Breast epithelium (tissue), 4 donors: ENCODE measurements at places on chromosomes 1 and 21. TPM values are rescaled to one million over a fixed set of nuclear protein-coding genes. Genes with fewer than 3 reads are reported as not detected.

DNA sequence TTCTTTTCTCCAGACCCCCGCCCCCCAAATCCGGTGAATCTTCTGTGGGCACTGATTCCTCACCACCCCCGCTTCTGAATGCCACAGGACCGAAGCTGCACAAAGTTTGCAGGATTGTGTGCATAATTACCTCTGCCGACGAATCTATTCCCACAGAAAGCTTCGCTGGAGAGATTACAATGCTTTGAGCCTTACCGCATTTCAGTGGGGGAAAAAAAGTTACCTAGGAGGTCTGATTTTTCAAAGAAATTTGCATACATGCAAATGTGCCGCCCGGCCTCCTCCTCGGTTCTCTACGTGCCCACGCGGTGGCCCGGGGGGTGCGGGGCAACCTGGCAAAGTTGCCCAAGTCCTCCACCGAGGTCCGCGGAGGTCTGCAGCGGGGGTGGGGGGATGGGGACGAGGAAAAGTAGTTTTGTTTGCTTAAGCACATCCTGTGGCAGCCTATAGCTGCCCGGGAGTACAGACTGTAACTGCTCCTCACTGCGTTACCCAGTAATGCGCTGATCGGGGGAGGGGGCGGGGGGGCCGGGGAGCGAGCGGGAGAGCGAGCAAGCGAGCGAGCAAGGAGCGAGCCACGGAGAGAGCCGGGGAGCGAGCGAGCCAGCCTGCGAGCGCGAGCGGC lies 563 bp upstream of the NFIA start:
- DNase-seq = no peak
- H3K36me3 ChIP-seq = no peaks in the 10 kb centered on the region
- H3K27me3 ChIP-seq = no peaks in the 10 kb centered on the region
- H3K4me3 ChIP-seq = peak overlapping the region; percentile 94
- peaks cover 10% of the 10 kb centered on the region for H3K4me1 ChIP-seq

DNA sequence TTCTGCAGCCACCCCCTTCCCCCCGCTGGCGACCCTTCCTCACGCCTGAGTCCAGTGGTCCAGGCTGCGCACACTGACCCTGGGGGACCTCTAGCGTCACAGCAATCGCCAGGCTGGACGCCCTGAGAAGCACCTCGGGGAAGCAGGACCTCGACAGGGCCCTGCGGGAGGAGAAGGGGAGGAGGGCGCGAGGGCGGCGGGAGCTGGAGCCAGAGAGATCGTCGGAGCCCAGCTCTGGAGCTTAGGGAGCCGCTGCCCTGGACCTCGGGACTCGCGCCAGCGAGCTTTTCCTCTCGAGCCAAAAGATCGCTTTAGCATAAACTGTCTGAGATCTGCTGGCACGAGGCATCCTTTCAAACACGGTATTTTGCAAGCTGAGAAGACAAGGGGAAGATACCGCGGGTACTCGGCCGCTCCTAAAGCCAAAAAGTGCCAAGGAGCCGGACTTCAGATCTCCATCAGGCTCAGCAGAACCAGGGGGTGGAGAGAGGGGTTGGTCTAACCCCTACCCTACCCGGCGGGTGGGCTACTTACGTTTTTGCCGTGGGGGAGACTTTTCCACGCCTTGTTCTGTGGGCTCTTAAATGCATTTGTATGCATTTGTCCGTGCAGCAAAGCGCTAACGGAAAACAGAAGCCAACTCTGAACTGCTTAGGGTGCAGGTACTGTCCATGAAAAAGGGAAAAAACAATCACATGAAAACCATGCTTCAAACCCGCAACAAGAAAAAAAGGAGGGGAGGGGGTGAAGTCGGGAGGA lies 586 bp downstream of the COL24A1 start:
- no peaks in the 10 kb centered on the region for H3K36me3 ChIP-seq
- H3K4me1 ChIP-seq = peaks cover 4% of the 10 kb centered on the region
- H3K27ac ChIP-seq = no peak overlapping the region
- H3K27me3 ChIP-seq = peaks cover 3% of the 10 kb centered on the region
- no peak for DNase-seq

- H3K4me1 ChIP-seq = no peaks in the 10 kb centered on the region
- no peak overlapping the region for H3K4me3 ChIP-seq
- no peaks in the 10 kb centered on the region for H3K36me3 ChIP-seq
- no peak for DNase-seq
These were observed 40.7 kb downstream of the LPGAT1 start for GRCh38 chr1:211789641-211790464.

DNA sequence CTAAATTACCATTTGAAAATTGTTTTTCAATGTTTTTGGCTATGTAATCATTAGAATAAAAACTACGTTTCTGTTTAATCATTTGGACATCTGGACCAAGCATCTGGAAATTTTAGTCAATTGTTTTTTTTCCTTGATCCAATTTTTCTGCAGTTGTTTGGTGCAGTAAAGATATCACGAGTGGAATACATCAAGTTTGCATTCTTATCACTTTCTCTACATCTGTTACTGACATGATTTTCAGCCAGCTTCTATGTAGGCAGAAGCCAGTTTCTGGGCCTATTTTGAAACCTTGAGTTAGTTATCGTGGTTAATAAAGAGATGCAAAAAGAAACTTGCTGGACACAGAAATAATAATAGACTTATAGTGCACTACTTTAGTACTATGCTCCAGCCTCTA lies 277.9 kb upstream of the ADAMTS5 start:
- H3K27ac ChIP-seq = peak overlapping the region; percentile 34
- DNase-seq = no peak
- H3K4me3 ChIP-seq = no peak overlapping the region
- no peaks in the 10 kb centered on the region for H3K4me1 ChIP-seq

DNA sequence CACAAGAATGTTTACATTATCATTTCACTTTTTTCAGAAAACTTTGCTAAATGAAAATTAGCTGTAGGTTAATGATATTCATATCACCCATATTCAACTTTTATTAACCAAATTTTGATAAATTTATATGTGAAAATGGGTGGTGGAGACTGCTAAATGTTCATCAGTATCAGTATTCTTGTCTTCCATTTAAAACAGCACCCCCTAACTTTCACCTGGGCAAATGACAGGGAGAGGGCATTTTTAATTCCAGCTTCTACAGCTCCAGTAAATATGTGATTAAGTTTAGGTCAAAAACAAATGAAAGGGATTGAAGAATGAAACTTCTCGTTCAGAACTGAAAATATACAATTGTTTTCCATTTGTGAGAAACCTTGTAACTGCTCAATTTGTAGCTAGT lies 722.2 kb downstream of the KCNT2 start:
- no peak overlapping the region for H3K27ac ChIP-seq
- no peak overlapping the region for H3K4me3 ChIP-seq
- no peak for DNase-seq
- no peaks in the 10 kb centered on the region for H3K4me1 ChIP-seq
- no peaks in the 10 kb centered on the region for H3K27me3 ChIP-seq
- no peaks in the 10 kb centered on the region for H3K36me3 ChIP-seq

DNA sequence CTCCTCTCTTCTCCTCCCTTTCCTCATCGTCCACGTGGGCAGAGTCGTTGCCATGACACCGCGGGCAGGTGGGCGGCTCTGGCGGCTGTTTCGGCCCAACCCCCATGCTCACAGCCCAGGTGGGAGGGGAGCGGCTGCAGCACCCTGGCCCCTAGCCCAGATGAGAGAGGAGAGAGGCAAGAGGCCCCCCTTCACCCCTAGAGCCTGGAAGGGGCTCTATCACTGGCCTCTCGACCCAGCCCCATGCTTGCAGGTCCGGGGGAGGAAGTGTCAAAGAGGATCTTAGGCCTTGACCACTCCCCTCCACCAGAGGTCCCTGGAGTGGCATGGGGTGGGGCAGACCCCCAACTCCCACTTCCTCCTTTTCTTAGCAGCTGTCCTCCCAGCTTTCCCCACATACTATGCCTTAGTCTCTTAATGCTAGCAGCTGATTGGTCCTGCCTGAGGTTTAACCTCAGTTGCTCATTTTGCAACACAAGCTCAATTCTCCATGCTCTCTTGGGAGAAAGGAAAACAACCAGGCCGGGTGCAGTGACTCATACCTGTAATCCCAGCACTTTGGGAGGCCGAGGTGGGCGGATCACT lies 10.4 kb downstream of the DLGAP3 start:
- H3K27me3 ChIP-seq = no peaks in the 10 kb centered on the region
- no peaks in the 10 kb centered on the region for H3K36me3 ChIP-seq
- no peak overlapping the region for H3K27ac ChIP-seq
- DNase-seq = no peak
- no peak overlapping the region for H3K4me3 ChIP-seq

DNA sequence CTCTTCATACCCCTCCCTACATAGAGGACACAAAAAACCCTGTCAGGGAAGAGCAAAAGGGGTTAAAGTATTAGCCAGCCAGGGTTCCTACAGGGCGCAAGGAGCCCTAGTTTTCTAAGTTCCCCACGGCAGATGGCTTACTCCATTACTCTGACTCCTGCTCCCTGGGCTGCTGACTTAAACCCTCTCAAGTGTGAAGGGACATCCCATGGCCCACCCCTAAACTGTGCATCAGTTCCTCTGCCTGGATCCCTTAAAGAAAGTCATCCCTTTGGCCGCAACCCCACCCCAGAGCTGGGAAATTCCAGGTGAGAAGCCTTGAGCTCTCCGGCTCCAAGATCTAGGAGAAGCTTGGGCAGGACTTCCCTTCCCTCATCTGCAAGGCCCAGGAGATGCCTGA lies 236.0 kb downstream of the TOMM20 start:
- H3K4me1 ChIP-seq = no peaks in the 10 kb centered on the region
- DNase-seq = no peak
- no peaks in the 10 kb centered on the region for H3K36me3 ChIP-seq

CLEC20A gene
- total RNA-seq = not detected

LCE2B gene
- not detected for total RNA-seq
